ENCODE measurements at places on chromosomes 12 and 14.

DNA sequence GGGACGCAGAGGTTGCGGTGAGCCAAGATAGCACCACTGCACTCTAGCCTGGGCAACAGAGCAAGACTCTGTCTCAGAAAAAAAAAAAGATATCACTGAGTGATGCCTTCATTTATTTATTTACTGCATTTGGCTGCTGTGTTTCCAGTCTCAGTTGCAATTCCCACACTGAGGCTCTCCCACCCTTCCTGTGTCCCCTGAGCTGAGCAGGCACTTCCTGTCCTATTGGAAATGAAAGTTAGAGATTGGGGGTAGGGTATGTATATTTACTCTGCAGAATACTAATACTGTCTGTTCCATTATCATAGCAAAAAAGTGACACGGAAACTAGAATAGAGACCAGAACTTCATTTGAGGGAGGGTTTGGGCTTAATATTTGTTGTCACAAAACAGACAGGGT, 1.6 kb upstream of the RBMS2 start:
- DNase-seq, result no peak

DNA sequence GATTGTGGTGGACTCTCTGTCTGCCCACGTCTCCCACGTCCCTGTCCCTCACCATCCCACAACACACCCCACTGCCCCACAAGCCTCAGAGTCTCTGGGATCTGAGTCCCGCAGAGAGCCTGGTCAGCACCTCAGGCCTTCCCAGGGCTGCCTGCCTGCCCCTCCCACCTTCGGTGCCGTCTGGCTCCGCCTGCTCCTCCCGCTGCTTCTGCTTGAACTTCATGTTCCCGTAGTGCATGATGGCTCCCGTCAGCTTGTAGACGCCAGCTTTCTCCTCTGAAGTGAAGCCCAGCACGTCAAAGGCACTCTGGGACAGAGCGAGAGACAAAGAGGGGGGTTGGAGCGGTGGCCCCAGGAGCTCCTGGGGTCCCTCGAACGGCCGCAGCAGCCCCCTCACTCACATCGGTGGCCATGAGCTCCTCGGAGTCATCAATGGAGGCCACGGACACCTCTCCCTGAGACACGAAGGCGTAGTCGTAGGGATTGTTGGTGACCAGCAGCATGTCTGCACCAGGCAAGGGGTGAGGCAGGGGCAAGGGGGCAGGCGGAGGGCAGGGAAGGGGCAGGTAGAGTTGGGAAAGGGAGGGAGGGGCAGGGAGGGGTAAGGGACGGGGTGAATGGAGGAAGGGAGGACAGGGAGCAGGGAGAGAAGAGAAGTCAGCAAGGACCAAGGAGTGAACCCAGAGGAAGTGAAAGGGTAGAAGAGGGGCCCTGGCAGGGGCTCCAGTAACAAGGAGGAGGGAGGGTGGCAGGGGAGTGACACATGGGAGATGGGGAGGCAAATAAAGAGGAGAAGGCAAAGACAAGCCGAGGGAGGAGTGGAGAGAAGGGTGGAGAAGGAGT, 5.6 kb downstream of the MYH6 start:
- no peak for DNase-seq

DNA sequence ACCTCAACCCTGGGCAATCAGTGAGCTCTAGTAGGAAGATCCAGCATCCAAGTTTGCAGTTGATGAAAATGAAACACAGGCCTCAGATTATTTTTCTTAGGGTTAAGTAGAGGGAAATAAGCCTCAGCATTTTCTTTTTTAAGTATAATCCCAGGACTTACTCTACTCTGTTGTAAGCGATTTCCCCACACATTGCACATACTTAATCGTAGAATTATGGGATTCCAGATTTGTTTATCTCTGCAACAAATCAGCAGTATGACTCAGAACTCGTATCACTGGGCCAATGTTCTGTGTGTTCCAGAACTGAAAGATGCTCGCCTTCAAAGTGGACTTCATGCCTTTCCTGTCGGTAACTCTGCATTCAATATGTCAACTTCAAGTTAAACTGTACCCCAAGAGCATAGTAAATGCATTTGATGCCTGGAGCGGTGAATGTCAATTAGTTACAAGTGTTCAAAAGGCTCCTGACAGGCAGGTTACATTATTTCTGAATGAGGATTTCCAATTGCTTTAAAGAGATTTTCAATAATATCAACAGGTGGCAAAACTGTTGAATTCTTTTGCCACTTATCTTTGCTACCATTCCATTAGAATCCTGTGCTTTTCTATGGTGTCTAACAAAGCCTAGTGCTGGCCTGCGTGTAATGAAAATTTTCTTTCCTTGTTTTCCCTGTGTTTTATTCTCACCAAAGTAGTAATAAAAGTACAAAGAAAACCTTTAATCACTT, 323.8 kb upstream of the SYT1 start:
- no peak for DNase-seq

DNA sequence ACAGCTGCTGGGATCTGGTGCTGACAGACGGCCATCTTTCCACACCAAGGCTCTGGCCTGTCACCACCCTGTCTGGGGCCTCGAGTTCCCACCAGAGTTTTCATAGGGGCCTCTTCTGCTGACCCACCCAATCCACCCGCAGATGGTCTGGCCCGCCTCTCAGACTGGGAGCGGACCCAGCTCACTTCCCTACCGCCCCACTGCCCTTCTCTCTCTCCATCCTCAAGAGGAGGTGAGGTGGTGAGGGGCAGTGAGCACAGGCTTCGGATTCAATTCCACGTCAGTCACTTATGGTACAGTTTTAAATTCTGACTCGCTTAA, 12.3 kb upstream of the RPS6KL1 start:
- no peak for DNase-seq

- no peak for DNase-seq
These were observed 31.7 kb downstream of the FUT8 start for GRCh38 chr14:65444230-65444629.

- DNase-seq, result no peak
These were observed 1444.3 kb downstream of the AACS start for GRCh38 chr12:126509572-126509971.

DNA sequence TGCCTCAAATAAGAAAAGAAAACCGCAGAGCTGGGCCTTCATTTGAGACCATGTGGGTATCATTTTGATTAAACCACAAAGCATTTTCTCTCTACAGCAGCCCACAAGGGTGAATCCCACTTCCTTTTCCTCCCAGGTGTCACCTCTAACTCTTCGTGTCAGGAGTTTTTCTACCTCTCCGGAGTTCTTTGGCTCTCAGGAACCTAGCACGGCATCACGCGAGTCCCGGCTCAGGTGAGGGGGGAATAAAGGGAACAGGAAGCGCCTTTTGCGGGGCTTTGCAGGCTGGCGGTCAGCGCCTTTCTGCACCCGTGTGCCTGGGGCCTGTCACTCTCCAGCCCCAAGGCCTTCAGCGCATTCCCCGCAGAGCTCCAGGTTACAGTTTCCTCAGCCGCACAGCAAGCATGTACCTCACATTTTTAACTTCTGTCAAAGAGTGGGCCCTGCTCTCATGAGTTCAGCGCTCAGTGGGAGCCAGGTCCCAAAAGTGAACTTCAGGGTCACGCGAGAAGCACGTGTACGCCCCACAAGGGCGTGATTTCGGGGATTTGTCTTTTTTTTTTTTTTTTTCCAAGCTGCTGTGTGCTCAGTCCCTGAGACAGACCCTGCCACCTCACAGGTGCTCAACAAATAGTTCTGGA, 740 bp upstream of the PRPF40B start:
- no peak for DNase-seq

DNA sequence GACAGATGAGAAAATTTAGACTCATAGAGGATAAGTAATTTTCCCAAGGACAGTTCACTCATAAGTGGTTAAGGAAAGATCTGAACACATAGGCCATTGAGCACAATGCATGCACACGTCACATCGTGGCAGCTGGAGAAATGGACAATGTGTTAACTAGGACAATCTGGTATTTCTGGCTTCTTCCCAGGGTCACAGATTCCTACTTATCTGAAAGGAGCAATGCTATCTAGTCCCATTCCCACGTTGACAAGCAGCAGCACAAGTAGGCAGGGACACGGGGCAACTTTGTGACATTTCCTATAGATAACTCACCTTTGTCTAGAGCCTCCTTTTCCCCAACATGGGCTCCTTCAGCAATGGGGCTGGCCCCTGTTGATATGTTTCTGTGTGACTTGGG, 6.7 kb upstream of the CMAS start:
- DNase-seq, result no peak

DNA sequence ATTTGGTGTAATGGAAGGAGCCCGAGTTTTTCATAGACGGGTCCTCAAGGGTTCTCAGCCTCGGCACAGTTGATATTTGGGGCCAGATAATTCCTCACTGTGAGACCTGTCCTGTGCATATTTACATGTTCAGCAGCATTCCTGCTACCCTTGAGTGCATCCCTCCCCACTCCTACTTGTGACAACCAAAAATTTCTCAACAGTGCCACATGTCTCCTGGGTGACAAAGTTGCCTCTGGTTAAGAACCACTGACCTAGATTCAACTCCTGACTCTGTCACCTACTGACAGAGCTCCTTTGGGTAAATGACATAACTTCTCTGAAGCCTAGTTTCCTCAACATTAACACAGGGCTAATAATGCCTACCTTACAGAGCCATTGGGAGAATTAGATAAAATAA, 60.4 kb downstream of the TTC9 start:
- no peak for DNase-seq

GRCh38 chr14:57823015-57823660, 42.8 kb downstream of the SLC35F4 start:
- no peak for DNase-seq

- no peak for DNase-seq
These were observed 57.7 kb downstream of the ADGRD1 start for GRCh38 chr12:131011165-131012079.
